ENCODE measurements at places on chromosomes 3 and 15.

GRCh38 chr3:149152420-149152819 lies 23.0 kb downstream of the HPS3 start:
- peak; percentile 13 for DNase-seq

GRCh38 chr3:147758771-147759170 lies 349.6 kb downstream of the ZIC1 start:
- no peak for DNase-seq

DNA sequence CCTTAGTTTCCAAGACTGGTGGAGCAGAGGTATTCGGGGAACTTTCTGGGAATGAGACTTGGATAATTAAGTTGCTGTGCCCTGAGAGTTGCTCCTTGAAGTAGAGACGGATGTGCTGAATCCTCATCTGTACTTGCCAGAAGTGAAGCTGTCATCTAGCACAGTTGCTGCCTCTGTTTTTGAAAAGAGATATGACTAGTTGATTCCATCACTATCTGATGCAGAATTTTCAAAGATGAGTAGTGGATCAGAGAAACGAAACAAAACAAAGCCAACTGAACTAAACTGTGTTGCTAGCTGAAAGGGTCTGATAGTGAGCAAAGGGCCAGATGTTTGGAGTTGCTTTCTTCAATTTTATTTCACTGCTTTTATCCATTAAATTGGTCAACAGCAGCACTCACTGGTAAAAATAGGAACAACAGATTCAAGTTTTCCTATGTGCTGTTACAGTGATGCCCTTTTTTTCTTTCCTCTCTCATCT lies 52.7 kb downstream of the MITF start:
- no peak for DNase-seq

DNA sequence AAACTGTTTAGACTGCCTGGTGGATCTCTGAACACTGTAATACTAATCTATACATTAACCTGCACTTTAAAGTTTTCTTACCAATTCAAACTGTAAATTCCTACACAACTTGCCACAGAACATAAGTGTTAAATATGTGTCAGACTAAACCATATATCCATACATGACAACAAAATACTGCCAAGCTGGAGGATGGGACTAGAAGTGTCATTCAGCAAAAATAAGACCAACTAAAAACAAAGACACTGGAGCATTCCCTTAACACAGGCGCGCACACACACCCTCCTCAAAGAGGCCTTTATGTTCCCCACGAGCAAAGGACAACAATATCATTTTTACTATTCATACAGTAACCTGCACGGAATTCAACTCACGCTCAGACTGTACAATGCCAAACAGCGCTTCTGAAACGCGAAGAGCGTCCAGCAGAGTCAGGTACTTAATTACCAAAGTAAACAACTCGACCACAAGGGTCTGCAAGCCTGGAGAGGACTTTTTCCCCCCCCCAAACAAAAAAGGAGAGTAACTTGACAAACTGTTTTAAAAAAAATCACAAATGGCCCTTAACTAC lies 1.1 kb downstream of the DCUN1D1 start:
- DNase-seq: no peak

- no peak for DNase-seq
Observed at GRCh38 chr15:85854345-85855097, 59.8 kb upstream of the KLHL25 start.

DNA sequence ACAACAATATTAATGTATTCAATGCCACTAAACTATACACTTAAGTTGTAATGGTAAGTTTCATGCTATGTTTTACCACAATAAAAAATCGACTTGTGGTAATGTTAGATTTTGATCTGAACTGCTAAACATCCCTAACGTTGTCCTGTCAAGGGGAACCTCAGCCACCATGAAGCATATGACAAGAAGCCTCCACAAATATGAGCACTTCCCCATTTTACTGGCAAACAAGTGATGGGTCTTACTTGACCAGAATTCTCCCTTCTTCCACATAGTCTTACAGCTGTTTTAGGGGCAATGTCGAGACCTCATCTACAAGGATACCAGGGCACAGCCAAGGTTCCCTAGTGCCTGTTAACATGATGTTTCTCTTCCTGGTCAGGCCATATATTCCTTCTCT lies 124.2 kb upstream of the ABI3BP start:
- no peak for DNase-seq

DNA sequence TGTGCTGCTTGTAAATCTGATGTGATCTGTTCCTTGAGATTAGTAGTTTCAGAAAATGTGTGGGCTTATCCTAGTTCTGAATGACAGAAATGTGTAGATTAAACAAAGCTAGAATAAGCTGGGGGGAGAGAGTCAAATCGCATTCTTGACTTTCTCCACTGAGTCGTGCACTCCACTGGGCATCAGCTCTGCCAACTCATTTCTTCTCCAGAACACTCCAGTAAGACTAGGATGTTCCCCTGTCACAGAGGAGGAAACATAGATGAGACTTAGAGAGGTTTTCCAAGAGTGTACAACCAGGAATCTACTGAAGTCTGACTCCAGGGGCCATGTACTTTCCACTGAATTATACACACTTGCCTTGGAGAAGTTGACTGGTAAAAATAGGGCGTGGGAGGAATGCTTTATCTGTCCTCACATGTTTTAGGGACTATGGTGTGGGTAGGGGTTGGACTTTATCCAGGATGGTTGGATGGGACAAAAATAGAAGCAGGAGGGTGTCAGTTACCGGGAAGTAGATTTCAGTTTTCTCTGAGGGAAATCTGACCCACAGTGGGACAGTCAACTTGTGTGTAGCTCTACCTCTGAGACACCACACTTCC lies 298.2 kb downstream of the UBE2E2 start:
- no peak for DNase-seq

DNA sequence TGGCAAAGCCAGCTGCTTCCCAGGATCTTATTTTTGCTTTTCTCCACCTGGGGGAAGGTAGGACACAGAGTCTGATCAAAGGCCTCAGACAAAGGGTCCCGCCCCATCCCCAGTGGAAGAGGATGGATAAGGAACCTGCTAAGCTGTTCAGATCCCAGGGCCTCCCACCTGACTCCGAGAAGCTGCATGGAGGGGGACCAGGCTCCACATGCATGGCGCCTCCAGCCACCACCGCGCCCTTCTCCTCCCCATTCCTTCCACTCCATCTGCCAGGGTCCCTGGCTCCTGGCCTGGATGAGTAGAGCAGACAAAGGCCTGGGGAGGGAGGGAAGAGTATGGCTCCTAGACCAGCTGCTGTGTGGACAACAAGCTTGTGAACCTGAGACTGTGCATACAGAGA lies 20.0 kb upstream of the CRABP1 start:
- no peak for DNase-seq

GRCh38 chr3:9339761-9340471 lies 22.9 kb upstream of the THUMPD3 start:
- no peak for DNase-seq

DNA sequence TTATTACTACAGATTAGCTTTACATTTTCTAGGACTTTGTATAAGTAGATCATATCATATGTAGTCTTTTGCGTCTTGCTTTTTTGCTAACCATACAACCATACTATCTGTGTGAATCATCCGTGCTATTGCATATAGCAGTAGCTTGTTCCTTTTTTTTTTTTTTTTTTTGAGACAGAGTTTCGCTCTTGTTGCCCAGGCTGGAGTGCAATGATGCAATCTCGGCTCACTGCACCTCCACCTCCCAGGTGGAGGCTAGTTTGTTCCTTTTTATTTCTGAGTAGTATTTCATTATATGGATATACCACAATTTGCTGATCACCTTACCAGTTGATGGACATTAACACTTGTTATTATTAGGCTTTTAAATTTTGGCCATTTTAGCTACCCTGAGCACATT lies 54.5 kb upstream of the TBL1XR1 start:
- DNase-seq: no peak

- peak; percentile 78 for DNase-seq
Observed at GRCh38 chr3:158109804-158110657, at the start of gene RSRC1. RSRC1 (plus strand) TSS chr3:158110089; CDS start chr3:158122105, 12,016 bp downstream.

- DNase-seq: no peak
Observed at GRCh38 chr3:116264546-116265319, 180.6 kb downstream of the LSAMP start.

GRCh38 chr3:110485389-110485788 lies 586.2 kb upstream of the NECTIN3 start:
- no peak for DNase-seq

GRCh38 chr3:136350557-136350956 lies 100.4 kb downstream of the PCCB start:
- DNase-seq: no peak

DNA sequence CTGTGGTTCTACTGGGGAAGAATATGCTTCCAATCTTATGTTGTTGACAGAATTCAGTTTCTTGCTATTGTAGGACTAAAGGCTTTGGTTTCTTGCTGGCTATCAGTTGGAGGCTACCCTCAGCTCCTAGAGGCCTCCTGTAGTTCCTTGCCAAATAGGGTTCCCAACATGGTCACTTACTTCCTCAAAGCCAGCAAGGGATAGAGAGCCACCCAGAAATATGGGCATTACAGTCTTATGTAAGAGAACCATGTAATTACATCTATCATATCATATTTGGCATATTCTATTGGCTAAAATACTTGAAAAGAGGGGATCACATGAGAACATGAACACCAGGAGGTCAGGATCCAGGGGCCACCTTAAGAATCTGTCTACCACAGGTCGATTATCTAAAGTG lies 6.2 kb upstream of the COX17 start:
- DNase-seq: no peak

DNA sequence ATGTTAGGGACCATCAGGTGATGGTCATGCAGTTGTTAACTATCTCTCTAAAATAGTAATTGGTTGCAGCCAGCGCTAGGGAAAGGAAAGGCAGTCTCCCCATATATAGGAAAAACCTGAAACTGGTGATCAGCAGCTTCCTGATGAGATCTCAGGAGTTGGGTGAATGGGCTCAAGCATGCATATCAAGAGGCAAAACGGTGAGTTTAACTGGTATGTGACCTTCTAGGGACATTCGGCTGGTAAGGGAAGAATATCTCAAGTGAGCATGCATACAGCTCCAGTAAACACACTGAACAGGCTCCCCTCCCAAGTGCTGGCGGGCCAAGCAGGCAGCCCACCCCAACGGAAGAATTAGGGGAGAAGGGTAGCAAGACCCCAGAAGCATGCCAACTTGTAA lies 49.3 kb upstream of the ROBO2 start:
- no peak for DNase-seq

- DNase-seq: no peak
Observed at GRCh38 chr3:2938711-2939110, 171.5 kb downstream of the IL5RA start.

DNA sequence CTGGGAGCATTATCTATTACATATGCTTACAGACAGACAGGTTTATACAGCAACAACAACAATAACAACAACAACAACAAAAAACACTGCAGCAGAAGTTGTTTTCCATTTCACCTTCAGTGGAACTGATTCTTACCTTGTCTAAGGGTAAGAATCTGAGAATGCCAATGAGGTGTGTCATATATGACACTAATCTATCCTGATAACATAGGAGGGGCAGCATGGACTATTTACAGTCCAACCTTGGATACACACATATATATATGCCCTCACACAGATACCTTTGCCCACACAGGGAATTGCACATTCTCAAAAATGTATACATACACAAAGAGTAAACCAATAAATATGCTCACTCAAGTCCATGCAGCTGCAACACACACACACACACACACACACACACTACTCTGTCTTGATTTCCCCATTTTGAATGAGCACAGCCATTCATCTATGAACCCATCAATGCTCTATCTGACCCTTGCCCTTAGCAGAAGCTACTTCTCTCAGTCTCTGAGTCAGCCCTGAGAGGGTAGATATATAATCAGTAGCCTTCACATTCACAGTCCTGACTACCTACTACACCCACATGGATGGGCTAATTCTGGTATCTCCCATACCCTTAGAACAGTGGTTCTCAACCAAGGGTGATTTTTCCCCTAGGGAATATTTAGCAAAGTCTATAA lies 9.7 kb upstream of the TRANK1 start:
- DNase-seq: no peak

DNA sequence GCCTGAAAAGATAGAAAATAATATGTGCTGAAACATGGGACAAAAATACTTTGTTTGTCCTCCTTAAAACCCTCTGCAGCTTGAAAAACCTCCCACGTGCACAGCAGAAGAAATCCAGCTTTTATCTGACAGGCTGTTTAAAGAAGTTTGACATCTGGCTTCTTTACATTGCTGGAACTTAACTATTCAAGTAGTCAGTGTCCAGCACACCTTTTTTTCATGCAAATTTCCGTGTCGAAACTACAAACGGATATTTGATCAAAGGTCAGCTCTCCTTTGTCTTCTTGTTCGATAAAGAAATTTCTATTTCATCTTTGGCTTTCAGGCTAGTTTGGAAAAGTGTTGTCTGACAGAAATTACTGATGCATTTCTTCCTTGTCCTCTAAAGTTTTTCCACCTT lies 66.8 kb upstream of the KBTBD8 start:
- no peak for DNase-seq

- peak; percentile 41 for DNase-seq
Observed at GRCh38 chr3:45932112-45932511, 11.2 kb upstream of the CXCR6 start.

DNA sequence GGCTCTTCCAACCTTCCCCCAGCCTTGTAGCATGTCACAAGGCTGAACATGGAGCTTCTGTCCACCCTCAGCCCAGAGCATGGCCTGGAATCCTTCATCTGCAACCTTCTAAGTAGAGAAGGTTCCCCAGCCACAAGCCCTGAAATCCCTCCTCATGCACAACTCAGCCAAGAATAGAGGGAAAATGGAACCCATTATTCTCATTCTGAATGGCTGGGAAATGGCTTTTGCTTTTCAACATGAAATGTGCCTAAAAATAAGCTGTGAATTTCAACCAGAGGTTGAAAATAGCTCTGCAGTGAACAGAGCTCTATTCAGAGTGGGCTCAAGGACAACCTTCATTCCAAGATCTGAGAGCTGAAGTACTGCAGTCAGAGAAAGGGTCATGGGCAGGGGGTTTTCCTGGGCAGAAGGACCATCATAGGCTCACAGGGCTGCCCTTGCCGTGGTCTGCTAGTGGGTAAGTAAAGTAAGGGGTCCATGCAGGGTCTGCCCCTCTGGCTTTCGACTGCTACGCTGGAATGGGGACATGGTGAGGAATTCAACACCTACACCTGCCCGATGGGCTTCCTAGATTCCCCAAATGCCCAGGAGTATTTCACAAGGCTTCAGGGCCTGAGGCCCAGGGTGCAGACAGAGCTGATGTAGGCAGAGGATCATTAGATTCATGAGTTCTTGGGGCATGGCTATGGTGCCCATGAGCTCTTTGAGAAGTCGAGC lies 35.9 kb downstream of the POC1A start:
- no peak for DNase-seq

- DNase-seq: no peak
Observed at GRCh38 chr3:113158171-113158570, 53.2 kb upstream of the BOC start.
